ENCODE measurements at places on chromosomes 5 and 9.

DNA sequence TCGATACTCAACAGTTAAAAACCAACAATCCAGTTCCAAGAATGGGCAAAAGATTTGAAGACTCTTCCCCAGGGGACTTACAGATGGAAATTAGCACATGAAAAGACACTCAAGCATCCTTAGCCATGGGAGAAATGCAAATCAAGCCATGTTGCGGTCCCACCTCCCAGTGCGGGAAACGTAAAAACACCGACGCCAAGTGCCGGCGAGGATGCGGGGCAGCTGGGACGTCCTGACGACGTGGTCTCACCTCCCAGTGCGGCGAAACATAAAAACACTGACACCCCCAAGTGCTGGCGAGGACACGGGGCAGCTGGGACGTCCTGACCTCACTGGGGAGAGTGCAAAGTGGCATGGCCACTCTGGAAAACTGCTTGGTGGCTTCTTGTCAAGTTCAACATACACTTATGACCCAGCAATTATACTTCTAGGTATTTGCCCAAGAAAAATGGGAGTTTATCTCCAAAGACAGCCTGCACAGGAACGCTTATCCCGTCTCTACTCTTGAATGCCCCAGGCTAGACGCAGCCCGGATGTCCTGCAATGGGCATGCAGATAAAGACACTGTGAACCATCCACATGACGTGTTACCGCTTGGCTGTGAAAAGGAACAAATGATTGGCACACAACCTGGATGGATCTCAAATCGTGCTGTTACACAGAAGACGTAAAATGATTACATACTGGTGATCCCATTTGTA, 60.1 kb upstream of the UBAC1 start:
- no peak for DNase-seq

DNA sequence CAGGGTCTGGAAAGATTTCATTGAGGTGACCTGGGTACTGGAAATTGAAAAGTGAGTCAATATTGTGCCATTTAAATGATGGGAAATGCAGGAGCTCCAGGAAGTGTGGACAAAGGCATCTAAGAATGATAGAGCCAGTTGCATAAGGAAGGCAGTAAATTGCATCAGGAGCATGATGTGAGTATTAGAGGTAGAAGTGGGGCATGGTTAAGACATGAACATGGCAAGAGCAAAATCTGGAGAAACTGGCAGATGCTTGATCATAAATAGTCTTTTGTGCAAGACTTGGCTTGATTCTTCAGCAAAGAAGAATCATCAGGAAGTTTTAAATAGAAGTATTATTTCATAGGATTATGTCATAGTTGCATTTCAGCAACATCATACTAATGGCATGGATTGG, 157.4 kb upstream of the PUM3 start:
- no peak for DNase-seq

- no peak for DNase-seq
Observed at GRCh38 chr9:93659044-93659836, 82.9 kb downstream of the PHF2 start.

DNA sequence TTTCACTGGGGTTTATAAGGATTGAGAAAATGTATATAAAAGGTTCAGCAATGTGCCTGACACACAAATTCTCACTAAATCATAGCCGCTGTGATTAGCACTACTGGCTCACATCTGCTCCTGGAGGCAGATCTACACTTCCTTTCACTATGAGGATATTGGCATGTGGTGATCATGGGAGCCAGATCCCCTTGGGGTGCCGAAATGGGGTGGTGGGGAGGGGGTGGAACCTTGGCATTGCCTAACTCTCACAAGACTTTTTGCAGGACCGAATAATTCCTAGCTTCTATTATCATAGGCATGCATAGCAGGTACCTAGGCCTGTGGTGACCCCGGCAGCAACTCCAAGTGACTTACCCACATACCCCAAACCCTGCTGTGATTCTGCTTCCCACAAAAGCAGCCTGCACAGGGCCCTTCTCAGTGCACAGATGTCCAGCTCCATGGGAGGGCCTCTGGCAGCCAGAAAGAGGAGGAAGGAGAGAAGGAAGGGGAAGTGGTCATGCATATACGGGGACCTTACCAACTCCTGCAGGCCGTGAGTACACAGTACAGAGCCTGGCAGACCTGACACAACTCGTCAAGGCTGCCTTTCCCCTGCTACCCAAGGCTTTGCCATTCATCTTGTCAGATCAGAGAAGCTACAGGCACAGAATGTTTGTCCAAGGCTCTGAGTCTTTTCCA, 61.3 kb upstream of the IQGAP2 start:
- DNase-seq, result no peak

DNA sequence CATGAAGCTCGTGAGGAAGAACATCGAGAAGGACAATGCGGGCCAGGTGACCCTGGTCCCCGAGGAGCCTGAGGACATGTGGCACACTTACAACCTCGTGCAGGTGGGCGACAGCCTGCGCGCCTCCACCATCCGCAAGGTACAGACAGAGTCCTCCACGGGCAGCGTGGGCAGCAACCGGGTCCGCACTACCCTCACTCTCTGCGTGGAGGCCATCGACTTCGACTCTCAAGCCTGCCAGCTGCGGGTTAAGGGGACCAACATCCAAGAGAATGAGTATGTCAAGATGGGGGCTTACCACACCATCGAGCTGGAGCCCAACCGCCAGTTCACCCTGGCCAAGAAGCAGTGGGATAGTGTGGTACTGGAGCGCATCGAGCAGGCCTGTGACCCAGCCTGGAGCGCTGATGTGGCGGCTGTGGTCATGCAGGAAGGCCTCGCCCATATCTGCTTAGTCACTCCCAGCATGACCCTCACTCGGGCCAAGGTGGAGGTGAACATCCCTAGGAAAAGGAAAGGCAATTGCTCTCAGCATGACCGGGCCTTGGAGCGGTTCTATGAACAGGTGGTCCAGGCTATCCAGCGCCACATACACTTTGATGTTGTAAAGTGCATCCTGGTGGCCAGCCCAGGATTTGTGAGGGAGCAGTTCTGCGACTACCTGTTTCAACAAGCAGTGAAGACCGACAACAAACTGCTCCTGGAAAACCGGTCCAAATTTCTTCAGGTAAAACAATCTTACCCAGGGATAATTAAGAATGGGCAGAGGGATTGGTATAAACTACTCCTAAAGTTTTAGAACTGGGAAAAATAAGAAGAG, 12.9 kb downstream of the ITGA1 start:
- DNase-seq, result peak; percentile 68

DNA sequence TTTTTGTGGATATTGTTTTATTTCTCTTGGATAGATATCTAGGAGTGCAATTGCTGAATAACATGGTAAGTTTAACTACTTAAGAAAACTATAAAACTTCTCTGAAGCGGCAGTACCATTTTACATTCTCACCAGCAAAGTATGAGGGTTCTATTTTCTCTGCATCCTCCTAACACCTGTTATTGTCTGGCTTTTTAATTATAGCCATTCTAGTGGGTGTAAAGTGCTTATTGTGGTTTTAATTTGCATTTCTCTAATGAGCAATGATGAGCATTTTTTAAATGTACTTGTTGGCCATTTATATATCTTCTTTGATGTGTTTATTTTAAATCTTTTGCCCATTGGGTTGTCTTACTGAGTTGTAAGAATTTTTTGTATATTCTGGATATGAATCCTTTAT, 28.7 kb downstream of the SMIM32 start:
- DNase-seq, result no peak

DNA sequence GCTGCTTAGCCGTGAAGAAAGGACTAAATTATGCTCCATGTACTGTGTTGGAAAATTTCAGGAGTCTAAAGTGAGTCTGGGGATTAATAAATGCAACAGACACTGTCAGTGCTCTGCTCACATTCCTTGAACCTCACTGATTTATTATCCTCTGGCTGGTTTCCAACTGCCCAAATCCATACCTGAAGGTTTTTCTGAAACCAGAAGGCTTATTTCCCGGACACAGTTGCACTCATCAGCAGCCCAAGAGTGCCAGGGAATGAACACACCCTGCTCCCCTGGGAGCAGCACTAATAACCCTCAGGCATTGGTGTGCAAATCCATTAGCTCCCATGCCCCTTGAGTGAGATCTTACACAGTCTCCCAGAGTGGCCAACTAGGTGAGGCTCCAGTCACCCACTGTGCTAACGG, 38.7 kb downstream of the F2R start:
- no peak for DNase-seq

DNA sequence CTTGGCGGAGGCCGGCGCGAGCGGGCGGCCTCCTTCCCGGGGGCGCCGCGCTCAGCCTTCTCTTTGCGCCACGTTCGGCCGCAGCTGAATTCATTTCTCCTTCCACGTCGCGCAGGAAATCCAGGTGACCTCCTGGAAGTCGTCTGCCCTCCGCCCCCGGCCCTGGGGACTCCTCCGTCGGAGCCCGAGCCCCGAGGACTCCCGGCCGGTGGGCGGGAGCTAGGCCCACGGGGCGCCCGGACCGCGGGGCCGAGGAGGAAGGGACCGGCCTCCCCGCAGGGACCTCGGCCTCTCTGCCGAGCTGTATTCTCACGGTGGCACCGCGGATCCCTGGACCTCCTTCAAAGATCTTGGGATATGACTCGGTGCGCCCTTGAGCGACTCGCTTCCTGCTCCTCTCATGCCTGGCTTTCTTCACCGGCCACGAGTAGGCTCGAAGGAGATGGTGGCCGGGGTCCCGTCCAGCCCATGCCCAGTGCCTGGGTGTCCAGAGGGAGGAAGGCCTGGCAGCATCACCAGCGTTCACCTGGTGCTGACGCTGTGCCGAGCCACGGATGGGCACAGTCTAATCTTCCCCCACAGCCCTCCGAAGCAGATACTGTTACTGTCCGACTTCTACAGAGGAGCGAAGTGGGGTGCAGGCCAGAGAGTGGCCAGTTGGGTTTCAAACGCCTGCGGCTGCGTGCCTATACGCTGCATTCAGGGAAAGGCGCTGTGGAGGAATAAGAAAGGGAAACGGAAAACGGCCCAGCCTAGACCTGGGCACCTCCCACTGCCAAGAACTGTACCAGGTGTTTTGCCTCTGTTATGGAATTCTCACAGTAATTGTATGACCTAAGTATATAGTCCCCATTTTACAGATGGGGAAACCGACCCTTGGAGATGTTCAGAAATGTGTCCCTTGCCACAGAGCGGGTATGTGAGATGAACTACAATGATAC, 47.3 kb downstream of the PAX5 start:
- DNase-seq, result no peak

- no peak for DNase-seq
Observed at GRCh38 chr9:3028535-3028934, 184.6 kb upstream of the PUM3 start.

- no peak for DNase-seq
Observed at GRCh38 chr9:69243116-69243515, 69.0 kb downstream of the TJP2 start.

DNA sequence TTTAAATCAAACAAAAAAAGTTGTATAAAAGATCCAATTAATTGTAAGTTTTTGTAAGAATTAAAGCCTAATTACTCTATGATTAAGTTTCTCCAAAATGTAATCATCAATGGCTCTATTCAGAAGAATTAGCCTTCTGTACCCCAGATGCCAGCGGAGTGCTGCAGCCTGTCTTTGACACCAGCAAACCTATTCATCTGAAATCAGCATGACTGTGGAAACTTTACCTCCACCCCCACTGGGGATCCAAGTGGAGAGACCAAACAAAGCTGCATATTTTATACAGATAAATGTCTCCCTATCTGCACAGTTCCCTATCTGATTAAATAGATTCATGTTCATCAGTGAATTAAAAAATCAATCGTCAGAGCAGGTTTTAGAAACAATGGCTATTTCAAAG, 426.8 kb downstream of the KIAA0825 start:
- DNase-seq, result no peak

- DNase-seq, result no peak
Observed at GRCh38 chr5:34957321-34957720, 28.0 kb downstream of the DNAJC21 start.

GRCh38 chr9:77735494-77735893, 87.4 kb upstream of the GNA14 start:
- DNase-seq, result no peak

DNA sequence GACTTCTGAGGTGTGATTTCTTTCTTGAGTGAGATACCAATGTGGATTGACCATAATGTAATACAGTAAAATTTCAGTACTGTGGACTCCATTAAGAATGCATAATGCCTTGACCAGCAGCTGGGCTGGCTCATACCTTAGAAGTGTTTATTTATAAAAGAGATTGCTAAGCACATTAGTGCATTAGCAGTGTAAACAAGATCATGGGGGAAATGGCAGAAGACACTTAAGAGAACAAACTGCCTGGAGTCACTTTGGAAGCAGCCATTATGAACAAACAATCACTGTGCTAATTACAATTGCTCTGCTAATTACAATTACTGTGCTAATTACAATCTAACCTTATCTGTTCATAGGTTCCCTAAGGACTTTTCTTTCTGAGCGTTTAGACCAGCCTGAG, 104.2 kb downstream of the TRIM32 start:
- no peak for DNase-seq

DNA sequence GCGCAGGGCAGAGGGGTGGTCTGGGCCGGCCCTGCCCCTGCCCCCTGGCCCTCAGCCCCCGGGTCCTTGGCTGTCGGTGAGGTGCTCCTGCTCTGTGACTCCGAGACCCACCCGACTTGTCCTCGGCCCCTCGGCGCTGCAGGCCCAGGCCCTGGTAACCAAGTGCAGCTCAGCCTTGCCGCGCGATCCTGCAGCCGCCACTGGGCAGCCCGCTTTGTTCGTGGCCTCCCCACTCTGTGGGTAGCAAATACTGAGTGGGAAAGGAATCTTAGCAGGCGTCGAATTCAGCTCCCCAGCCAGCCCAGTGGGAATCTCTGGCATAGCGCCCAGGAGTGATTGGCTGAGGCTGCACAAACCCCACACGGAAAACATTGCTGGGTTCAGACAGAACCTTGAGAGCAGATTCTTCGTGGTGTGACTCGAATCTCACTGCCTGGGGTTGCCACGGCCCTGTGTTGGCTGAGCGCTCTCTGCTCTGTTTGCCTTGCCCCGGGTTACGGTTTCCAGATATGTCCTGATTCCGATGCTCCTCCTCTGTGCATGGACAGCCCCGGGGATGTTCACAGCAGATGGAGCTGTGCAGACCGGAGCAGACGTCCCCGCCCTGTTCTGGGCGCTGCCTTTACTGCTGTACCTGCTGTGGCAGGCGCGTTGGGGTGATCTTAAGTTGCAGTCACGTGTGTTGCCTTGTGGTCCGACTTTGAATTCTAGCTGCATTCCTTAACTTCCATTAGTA, 13.4 kb upstream of the EXOC3 start:
- DNase-seq, result no peak
